ENCODE measurements at places on chromosomes 13 and 19. TPM values are rescaled to one million over a fixed set of nuclear protein-coding genes. Genes with fewer than 3 reads are reported as not detected.

CNN1 gene
- total RNA-seq, result 21.8 TPM

DNA sequence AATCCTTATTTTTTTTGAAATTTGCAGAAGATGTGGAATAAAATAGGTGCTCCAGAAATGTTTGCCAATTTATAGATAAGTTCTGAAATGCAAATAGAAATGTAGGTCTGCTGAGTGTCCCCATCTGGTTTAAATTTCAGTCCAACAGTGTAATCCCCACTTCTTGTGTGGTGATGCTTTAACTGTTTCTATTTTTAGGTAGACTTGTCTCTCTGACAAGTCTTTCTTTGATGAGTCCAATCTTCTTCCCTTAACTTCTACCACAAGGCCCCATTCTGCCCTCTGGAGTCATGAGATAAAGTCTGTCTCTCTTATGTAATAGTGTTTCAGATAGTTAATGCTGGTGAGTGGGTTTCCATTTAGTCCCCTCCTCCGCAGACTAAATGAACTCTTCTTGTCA lies 390.4 kb downstream of the RFC3 start:
- no peak for DNase-seq

DNA sequence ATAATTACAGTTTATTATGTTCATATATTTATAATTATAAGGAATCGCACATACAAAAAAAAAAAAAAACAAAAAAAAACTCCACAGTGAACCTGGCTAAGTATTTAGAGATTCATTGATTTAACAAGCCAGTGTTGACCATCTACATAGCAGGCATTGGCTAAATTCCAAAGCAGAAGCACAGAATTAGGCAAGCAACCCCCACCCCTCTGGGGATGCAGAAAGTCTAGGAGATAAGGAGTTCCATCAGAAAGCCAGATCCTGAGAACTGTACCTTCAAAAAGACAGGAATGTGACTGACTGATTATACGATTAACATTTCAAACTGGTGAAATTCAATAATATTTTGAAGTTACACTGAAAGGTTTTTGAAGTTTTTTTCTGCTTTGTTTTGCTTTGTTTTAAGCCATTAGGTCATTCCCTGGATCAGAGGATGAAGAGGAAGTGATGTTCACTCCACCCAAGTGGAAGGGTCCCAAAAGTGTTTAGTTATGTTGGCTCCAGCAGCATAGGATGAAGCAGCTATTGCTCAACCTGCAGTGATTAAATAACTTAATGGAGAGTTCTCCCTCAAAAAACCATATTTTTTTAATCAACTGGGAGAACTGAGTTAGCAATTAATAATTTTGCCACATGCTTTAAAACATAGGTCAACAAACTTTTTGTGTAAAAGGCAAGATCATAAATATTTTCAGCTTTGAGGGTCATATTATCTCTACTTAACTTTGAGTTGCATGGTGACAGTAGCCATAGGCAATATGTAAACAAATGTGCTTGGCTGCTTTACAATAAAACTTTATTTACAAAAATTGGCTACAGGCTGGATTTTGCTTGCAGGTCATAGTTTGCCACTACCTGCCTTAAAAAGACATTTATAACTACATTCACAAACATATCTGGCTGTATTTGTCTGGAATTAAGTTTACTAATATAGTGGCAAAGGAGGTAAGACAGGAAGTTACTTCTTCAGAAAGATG lies 49.6 kb downstream of the DOCK9 start:
- DNase-seq, result no peak

FCER2 gene
- total RNA-seq, result 0.67 TPM

- DNase-seq, result no peak
Measured at GRCh38 chr13:75486146-75487062, 4.4 kb upstream of the TBC1D4 start.
